Stimulated activated naive CD8-positive, alpha-beta T cell treated with anti-CD3 and anti-CD28 coated beads, Interleukin-15, Interleukin-2, amounts not matched to agents 100 U/mL and 50 U/mL, for 24 hours (primary cell): ENCODE measurements at places on chromosomes 16 and 17.
A peak's percentile ranks its signal among the peaks of the same experiment; 100 is the strongest.

- no peak for DNase-seq
These were observed 52.1 kb upstream of the MYOCD start for GRCh38 chr17:12613566-12613965.

DNA sequence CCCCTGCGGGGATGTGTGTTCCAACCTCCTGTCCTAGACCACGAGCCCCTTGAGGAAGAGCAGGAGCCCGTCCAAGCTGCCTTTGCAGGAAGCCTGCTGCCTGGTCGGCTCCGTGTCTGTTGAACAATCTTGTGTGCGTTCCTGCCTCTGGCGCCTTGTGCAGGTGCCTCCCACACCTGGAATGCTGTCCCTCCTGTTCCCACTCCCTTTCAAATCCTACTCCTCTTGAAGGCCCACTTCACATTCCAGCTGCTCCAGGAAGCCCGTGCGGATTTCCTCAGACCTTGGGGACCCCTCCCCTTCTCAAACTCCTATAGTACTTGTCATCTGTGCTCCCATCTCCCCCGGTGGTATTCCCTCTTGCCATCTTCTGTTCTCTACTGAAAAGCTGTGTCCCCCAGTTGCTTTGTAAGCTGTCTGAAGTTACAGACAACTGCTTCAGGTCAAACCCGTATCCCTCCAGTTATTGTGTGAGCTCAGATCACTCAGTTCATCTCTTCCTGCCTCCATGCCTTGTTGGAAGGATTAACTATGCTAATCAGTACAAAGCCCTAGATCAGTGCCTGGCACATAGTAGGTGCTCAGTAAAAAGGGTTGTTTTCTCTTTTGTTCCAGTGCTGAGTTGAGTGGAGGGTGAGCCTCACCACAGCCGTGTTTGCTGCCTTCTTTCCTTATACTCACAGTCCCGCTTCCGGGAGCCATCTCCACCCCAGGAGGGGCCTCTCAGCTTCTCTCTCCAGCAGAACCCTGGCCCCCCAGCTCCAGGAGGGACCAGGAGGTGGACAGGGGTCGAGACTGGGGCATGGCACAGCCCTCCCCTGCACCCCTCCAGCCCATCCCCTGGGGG is 241.8 kb upstream of the CIBAR2 start:
- DNase-seq = no peak

DNA sequence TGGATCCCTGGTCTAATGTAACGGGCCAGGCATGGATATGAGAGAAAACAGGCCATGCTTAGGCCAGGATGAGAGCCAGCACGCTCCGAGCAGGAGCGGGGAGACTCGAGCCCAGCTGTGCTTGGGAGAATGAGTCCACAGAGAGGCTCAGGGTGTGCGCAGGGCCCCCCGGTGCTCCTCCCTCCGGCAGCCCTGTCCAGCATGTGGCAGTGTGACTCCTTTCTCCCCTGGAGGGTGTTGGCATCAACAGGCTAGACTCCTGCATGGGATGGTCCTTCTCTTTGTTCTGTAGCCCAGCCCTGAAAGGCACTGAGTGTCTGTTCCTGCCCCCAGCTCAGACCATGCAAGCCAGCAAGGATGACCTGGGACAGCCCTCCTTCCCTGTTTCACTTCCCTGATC is 23.4 kb downstream of the PGS1 start:
- no peak for DNase-seq

DNA sequence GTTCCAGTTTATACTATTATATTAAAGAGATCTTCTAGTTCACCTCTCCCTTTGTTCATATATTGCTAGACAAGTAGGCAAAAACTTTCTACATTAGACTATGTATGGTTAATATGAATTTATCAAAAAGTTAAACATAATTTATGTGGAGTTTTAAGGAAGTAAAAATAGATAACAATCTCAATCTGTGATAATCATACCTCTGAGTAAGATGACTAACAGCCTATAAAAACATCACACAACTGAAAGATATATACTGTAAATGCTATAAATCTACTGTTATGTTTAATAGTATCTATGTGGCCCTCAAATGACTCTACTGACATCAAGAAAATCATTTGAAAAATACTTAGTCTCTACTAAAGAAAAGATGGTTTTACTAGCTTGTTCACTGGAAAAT is 37.1 kb downstream of the AP1G1 start:
- no peak for DNase-seq

DNA sequence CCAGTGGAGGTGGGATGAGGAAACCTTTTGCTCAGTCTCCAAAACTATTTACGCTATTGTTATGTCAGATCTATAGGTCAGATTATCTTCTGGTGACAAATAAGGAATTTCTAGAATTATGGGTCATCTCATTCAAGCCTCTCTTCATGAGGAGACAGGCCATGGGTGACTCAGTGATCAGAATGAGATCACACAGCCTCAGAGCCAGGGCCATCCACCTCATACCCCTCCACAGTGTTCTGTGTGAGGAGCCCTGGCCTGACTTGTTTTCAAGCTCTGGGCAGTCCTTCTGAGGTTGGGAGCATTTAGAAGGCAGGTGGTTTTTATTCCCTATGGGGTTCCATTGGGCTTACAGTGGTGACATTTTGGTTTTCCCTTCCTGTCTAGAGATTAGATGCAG is 26.5 kb downstream of the YPEL2 start:
- no peak for DNase-seq

- DNase-seq = no peak
These were observed 45.2 kb upstream of the NUDT7 start for GRCh38 chr16:77677129-77677528.

DNA sequence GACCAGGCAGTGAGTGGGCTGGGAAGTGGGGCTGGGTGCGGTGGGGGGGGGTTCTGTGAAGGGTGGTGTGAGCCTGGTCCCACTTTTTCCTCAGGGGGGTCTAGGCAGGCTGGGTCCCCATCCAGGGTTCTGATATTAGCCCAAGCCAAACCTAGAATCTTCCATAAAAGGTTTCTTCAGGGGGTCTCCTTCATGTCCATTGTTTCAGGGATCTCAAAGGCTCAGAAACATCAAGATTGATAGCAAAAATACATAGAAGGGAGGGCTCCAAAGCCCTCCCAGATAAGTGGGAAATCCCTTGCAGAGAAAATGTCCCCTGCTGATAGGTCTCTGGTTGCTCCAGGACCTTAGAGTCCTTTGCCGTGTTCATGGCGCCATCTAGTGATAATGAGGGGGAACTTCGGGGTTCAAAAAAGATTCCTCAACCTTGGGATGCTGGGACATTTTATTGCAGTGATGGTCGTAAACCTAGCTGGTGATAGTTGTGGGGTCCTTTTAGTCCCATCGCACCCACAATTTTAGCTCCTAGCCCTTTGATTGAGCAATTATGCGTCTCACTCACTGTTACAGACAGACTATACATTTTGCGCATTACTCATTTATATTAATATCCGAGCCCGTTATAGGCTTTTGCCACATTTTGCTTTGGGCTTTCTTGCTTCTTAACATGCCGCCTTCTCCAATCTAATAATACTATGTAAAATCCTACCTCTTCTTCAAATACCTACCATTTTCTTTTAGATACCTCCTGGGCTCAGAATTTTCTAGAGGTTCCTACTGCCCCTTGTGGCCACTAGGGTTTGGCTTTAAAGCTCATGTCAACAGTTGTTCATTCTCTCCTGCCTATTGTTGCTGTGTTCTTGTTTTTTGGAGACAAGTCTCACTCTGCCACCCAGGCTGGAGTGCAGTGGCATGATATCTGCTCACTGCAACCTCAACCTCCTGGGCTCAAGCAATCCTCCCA is 35.1 kb downstream of the IGF2BP1 start:
- DNase-seq = peak; percentile 47

GRCh38 chr17:55454906-55455474 is 33.4 kb upstream of the MMD start:
- DNase-seq = no peak

DNA sequence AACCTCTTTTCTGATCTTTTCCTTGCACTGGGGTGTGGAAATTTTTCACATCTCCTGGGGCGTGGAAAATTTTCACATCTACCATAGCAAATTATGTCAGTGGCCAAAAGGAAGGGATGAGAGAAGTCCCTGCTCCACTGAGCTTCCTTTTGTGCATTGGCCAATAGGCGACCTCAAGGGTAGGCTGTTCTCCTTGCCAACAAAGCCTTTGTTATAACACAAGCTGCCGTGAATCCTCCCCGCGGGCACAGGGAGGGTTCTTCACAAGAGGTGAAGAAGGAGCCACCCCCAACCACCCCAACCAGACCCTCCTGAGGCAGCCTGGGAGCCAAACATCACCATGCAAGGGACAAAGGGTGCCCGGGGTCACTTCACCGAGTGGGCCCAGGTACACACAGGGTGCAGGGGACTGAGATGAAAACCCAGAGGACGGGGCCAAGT is 6.5 kb downstream of the SLC5A11 start:
- no peak for DNase-seq

DNA sequence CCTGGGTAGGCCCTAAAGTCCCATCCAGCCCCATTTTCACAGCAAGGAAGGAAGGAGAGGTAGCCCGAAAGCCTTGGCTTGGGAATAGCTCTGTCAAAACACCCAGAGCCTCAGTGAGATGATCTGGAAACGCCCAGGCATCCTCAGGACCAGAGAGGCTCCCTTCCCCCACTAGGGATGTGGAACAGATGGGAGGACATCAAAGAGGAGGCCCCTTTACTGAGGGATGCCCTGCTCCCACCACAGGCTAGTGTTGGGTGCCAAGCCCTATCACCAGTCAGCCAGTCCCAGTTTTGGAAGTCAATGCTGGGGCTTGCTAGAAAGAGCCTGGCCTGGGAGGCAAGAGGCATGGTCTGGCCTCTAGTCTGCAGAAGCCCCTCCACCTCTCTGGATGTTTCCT is 4.7 kb downstream of the TPPP3 start:
- no peak for DNase-seq

- no peak for DNase-seq
These were observed 22.7 kb upstream of the CD300E start for GRCh38 chr17:74646231-74646630.

GRCh38 chr17:34485999-34486398 is 93.4 kb upstream of the TMEM132E start:
- no peak for DNase-seq

DNA sequence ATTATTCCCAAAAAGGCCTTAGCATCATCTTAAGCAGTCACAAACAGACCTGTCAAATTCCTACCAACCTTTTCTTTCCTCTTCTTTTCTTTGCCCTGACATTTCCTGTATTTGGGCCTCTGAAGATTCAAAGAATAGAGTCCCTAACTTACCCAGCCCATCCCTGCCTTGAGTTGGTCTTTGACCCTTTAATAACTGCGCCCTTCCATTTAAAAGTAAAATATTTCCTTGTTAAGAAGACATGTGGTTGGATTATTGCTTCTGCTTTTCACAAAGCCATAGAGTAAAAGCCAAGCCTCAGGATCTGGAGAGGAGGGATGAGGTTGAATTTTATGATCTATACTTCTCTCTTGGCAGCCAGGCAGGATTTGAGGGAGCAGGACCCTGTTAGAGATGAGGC is 13.2 kb upstream of the CCL23 start:
- DNase-seq = no peak

GRCh38 chr17:74334393-74335039 is 8.5 kb downstream of the KIF19 start:
- DNase-seq = no peak

DNA sequence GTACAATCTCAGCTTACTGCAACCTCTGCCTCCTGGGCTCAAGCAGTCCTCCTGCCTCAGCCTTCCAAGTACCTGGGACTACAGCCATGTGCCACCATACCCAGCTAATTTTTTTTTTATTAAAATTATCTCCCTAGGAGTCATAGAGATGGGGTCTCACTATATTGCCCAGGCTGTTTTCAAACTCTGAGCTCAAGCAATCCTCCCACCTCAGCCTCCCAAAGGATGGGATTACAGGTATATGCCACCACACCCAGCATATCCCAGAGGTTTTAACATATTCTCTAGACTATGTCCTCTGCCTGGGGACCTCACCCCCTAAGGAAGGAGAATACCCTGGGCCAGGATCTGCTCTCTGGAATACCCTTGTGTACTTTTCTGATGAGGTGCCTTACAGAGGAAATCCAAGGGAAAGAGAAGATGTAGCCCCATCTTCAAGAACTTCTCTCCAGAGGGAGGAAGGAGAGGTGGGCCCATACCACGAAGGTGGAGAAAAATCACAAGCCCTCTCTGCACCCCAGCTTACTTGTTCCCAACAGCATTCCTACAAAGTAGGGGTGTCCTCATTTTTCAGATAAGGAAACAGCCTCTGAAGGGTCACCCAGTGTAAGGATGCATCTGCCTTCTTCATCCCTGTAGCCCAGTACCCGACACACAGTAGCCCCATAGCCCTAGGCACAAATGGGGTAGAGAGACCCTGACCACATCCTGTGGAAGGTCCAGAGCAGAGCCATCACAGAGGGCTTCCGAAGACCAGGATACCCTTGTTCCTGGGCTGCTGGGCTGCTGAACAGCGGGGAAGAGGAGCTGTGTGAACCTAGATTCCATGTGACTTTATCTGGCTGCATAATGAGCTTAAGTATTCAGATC is 151.6 kb downstream of the SOCS1 start:
- no peak for DNase-seq

DNA sequence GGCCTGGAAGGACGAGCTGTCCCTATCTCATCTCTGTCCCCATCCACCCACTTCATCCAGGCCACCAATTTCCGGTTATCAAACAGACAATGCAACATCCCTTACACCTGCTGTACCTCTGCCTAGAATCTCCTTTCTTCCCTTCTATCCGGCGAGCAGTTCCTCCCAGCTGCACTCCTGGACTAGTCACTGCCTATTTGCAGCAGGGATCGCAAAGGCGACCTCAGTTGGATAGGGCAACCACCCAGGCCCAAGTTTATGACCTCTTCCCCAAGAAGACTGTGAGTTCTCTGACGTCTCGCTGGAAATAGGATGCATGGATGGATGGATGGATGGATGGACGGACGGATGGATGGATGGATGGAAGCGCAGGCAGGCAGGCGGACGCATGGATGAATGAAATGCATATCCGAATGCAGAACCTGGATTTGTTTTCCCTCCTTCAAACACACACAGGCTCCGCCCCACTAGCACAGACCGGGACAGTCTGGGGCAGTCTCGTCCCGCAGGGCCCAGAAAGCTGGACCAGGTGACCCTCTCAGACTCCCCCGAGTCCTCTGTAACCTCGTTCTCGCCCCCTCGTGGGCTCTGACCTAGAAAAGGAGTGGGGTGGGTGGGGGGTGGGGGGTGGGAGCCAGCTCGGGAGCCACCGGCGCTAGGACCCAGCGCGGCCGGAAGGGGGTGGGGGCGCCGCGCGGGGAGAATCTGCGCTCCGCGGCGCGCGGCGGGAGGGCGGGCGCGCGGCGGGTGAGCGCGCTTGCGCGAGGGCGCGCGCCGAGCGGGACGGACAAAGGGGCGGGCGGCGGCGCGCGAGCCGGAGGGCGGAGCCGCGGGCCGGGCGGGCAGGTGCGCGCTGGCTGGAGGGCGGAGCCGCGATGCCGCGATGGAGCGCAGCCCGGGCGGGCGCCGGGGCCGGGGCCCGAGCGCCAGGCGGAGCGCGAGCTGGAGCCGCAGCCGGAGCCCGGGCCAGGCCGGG is at the start of gene SBK1:
TSS of gene SBK1 (plus strand) at position 875 of the 976 bp plus-strand sequence. CDS start 24,867 bp downstream, outside the sequence.
- peak; percentile 87 for DNase-seq

GRCh38 chr17:42980274-42980765 is at the start of gene RUNDC1:
TSS of gene RUNDC1 (plus strand) at chr17:42980565. CDS start at chr17:42980577, 12 bp downstream.
- peak; percentile 95 for DNase-seq

DNA sequence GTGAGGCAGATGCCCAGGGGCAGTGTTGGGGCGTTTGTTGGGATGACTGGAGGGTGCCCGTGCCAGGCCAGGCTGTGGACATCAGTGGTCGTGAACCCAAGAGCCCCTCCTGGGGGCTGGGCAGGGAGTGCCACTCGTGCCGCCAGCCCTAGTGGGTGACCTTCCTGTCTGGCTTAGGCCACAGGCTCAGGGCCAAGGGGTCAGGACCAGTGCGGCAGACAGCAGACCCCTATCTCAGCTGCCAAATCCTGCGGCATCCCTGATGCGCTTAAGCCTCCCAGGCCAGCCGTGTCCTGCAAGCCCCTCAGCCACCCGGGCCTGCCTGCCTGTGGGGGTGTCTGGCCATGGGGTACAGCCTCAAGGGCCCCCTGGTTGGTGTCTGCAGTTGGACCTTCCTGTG is 14.7 kb downstream of the PRSS27 start:
- no peak for DNase-seq
